ENCODE measurements at places on chromosomes 13 and 19.
A peak's percentile ranks its signal among the peaks of the same experiment; 100 is the strongest.

DNA sequence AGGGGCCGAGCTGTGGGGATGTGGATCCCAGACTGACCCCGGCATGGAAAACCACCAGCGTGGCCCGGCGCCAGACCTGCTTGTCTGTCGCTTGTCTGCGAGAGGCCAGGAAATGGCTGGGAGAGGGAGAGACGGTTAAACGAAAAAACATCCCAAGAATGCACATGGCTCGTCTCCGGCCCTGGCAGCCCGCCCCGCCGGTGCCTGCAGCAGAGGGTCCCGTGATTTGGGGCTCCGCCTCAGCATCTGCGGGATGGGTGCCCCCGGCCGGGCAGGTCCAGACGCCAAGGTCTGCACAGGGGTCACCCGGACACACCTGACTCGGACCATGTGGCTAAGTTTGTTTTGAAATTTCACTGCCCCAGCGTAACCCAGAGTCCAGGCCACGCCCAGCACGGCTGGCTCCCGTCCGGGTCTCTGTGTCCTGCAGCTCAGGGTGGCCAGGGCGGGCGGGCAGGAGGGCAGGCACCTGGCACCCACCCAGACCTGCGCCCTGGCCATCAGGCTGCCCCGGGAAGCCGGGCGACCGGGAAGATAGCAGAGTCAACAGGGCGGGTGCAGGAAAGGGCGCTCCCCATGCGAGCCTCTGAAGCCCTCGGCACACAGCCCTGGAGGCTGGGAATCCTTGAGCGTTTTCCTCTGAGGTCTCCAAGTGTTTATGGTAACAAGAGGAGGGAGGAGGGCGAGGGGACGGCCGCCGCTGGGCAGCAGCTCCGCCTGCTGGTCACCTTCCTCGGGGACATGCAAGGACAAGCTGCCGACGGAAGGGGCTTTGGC is 103.2 kb downstream of the GADD45B start:
- peak; percentile 96 for DNase-seq

- DNase-seq = no peak
Observed at GRCh38 chr13:67967031-67967430, 736.9 kb upstream of the PCDH9 start.

- DNase-seq = no peak
Observed at GRCh38 chr13:20173116-20173746, 12.4 kb upstream of the GJA3 start.

- peak; percentile 23 for DNase-seq
Observed at GRCh38 chr13:111210544-111211469, 95.7 kb downstream of the ARHGEF7 start.

DNA sequence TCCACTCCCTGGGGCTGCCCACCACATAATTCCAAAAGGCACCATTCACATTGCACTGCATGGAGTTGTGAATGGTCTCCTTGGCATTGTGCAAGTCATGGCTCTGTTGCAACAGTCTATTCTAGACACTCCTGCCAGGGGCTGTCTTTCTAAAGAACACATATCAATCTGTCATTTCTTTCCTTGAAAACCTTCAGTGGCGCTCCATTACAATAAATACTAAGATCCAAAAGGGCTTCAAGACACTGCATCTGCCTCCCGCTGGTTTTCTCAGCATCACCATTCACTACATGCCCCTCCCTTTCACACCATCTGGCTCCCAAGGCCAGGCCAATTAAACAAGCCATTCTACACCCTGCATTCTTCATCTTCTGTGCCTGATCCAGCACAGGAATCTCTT is 32.2 kb upstream of the TM9SF2 start:
- peak; percentile 59 for DNase-seq

- DNase-seq = no peak
Observed at GRCh38 chr13:50123515-50123861, 108.2 kb downstream of the KCNRG start.

DNA sequence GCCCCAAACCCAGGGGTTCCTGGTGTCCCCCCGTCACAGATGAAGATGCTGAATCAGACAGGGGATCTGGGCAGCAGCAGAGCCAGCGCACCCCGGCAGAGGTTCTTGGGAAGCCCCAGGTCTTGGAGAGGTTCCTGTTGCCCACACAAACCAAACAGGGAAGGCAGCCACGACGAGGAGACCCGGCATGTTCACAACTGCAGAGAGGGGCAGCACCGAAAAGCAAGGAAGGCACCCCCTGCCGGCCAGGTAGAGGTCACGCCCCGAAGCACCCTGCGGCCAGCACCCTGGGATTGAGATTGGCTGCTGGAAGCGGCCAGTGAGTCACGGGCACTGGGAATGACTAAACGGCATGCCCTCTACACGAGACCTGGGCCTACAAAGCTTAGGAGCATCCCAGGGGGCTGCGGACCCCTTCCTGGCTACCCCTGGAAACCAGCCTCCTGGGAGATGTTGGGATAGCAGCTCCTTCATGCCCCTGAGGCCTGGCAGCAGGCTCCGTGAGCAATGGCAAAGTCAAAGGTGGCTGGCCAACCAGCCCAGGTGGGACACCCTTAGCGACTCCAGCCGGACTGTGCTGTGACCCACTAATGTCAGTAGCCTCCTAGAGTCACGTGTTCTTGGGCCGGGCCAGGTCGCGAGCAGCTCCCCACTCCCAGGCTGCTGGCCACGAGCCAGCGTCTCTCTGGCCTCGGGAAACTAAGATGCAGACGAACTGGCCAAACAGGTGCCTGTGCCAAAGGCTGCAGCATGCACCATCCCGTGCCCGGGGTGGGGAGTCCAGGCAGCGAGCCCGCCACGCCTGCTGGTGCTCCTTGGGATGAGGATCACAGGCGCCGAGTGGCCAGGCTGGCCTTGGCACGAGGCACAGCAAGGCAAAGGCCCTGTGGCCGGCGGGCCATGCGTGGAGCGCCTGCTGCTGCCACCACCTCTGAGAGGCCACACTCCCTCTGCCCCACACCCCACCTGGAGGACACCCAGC is 43.2 kb downstream of the MLLT1 start:
- DNase-seq = peak; percentile 60

- no peak for DNase-seq
Observed at GRCh38 chr19:7729831-7730285, 2.1 kb downstream of the CLEC4G start.

DNA sequence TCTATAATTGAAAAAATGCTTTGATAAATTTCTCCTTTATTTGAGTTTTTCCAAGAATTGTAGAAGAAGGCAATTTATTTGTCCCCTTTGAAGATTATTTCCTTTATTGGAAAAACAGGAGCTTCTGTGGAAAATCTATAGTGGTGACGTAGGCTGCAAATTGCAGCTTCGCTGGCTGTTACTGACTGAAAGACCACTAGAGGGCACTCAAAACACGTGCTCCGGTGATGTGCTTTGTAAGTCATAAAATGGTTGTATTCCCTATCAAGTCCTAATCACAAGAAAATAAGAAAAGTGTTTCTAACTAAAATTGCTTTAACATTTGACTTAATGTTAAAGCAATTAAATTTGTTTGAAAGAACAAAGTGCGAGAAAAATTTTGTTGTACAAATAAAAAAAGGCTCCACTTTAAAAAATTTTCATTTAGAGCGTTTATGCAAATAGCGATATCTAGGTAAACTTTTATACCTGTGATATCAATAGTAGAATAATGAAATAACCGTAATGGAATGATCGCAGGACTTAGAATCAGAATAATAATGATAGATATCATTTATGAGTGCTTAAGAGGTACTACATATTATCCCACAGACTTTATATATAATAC is 638.2 kb upstream of the SPRY2 start:
- DNase-seq = peak; percentile 65

DNA sequence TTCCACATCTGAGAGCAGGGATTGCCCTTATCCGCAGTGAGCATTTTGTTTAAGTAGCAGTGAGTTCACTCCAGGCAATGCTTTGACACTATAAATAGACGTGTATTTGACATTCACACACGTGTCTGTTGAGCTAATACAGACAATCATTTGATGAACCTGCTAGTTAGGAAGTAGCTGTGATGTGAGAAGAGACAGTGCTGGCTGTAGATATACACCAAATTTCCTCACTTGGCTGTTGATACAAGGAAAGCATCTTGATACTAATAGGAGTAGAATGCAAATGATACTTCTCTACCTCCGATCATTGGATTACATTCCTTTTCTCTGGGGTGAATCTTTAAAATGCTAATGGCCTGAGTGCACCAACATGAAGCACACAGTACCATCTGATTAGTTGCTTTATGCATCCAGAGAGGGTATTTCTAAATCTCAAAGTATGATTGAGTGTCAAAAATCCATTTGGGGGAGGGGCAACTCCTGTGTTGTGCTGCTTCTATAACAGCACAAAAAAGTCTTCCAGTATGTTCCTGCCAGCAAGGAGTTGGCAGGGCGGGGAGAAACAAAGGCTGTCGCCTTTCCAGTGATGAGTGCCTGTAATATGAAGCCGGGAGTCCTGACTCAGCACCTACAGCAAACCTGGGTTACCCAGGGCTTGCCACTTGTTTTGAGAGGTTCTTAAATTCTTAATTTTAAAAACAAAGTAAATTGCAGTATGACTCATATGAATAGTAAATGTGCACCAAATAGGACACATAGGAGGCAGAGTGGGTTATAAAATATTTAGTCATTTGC is 7.0 kb downstream of the CUL4A start:
- peak; percentile 83 for DNase-seq

DNA sequence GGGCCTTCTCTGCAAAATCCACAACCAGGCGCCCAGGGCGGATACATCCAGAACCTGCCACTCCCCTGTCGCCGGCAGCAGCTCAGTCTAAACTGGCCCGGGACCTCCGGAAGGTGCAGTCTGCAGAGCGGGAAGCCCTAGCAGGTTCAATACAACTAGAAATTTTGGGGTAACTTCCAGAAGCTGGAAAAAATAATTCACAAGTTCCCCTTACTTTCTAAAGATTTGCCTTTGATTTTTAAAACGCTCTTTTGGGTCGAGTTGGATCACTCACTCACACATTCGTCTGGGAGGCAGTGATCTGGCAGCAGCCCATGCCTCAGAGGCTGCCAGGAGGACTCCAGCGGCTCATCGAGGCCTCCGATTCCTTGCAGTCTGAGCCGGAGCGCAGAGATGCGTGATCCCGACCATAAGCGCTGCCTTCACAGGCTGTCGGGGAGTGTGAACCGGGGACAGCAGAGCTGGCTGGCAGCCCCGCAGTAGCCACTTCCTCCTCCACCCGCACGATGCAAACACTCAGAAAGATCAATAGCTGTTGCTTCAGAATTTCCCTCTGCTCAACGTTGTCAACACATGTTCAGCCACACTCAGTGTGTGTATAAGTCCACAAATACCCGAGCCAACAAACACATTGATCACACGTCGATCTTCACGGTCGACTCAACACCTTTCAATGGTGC is 35.6 kb upstream of the ZNF507 start:
- no peak for DNase-seq

- no peak for DNase-seq
Observed at GRCh38 chr13:107838588-107839161, 376.7 kb downstream of the LIG4 start.

DNA sequence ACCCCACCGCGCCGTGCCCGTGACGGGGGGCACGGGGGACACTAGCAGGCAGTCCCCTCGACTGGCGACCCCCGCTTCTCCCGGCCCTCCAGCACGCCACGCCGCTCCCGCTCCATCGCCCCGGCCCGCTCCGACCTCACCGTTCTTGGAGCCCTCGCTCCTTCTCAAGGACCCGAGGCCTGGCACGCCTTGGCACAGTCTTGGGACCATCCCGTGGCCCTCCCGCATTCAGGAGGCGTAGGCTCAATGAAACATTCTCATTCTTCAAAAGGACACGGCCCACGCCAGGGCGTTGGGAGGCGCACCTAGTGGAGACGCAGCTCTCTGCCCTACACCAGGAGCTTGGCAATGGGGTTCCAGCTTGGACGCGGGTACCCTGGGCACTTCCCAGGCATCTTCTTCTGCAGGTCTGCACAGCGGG is 473 bp upstream of the CERS1 start:
- no peak for DNase-seq

- DNase-seq = no peak
Observed at GRCh38 chr13:113877149-113877990, 13.5 kb upstream of the GAS6 start.
